ENCODE measurements at places on chromosomes 4 and X. TPM values are rescaled to one million over a fixed set of nuclear protein-coding genes. Genes with fewer than 3 reads are reported as not detected.
A peak's percentile ranks its signal among the peaks of the same experiment; 100 is the strongest.

DNA sequence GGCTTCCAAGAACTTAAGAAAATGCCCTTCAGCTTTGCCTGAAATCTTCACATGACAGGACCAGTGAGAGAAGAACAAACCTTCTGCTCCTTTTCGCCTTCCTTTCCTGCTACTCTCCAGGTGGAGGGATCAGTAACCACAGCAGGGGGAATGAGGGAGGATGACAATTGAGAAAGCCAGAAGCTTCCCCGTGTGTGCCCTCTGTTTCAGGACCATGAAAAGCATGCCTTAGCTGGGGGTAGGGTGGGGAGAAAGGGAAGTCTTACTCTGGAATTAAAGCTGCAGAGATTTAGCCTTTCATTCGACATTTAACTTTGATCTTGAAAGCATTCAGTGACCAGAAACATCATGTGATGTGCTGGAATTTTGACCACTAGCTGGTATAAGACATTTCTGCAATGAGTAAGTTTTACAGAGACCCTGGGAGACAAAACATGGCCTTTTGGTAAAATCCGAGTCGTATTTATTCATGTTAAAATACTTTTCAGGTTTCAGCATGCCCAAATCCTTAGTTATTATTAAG lies 10.6 kb upstream of the PUDP start:
- no peak for DNase-seq

DNA sequence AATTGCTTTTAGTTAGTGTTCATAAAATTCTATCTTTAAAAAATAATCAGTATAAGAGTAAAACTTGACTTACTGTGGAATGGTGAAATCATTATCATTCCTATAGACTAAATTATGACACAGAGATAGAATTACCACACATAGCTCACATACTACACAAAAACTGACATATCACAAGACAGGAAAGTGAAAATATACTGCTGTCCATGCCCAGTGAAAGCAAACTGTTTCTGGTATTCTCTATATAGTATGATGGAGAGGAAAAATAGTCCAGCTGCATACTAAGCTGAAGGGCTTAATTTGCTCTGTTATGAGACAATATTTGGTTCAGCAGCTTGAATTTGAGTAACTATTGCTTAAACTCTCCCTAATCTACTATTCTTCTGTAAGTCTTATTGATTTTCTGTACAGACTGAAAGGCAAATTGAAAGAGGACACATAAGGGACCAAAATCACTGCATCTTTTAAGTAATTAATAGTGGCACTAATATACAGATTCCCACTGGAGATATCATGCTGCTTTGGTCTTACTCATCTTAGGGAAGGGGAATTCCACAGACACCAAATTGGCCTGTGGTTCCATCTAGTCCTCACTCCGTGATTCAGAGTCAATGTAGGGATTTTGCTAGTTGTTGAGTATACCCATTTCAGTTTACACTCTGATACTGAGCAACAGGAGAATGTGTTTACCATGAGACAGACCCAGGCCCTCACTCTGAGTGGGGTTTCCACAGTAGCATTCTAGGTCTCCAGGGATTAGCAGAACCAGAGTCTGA lies 47.4 kb upstream of the AGA start:
- no peak for DNase-seq

DNA sequence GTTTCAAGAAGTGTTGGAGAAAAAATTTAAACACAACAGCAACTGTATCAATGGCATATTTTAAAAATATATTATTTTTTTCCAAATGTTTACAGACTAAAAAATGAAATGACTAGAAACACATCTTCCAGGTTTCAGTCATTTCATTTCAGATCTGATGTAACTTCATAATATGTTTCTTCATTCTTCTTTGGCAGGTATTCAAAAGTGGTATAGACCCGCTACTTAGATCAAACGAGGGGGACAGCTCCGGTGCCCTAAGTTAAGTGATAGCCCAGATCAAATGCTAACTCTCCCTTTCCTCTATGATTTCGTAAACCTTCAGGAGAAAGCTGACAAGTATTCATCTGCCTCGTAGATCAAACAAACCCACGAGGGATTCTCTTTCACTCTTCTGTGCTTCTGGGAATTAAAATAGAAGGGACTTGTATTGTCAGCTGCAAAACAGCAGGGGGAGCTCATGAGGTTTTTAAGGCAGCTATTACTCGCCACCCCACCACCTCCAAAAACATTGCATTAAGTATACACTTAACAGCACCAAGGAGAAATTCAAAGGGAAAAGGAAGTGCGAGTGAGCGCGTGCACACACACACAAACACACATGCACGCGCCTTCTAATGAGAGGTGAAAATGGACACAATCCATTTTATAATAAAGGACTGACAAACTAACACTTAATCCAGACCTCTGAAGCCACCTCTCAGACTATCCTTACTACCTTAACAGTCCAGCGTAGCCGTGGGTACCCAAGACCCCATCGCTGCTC lies 21.4 kb downstream of the HELT start:
- DNase-seq, result no peak

- DNase-seq, result no peak
Observed at GRCh38 chrX:15663439-15663838, 1.2 kb downstream of the CLTRN start.

- DNase-seq, result no peak
Observed at GRCh38 chr4:119982756-119983155, 83.9 kb downstream of the MAD2L1 start.

GRCh38 chr4:46491455-46491854 lies 101.5 kb upstream of the GABRA2 start:
- DNase-seq, result no peak

DNA sequence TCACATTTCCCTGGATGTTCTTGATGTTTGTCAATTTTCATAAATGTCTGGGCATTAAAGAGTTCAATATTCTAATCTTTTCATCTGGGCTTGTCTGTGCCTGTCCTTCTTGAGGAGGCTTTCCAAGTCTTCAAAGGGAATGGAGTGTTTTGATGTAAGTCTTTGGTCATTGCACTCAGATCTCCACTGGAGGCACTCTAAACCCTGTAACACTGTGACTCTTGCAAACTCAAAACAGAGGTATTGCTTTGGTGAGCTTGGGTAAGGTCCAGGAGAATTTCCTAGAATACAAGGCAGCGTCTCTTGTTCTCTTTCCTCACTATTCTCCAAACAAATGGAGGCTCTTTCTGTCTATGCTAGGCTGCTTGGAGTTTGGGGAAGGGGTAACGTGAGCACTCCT lies 1118.1 kb upstream of the PABPC4L start:
- no peak for DNase-seq

DNA sequence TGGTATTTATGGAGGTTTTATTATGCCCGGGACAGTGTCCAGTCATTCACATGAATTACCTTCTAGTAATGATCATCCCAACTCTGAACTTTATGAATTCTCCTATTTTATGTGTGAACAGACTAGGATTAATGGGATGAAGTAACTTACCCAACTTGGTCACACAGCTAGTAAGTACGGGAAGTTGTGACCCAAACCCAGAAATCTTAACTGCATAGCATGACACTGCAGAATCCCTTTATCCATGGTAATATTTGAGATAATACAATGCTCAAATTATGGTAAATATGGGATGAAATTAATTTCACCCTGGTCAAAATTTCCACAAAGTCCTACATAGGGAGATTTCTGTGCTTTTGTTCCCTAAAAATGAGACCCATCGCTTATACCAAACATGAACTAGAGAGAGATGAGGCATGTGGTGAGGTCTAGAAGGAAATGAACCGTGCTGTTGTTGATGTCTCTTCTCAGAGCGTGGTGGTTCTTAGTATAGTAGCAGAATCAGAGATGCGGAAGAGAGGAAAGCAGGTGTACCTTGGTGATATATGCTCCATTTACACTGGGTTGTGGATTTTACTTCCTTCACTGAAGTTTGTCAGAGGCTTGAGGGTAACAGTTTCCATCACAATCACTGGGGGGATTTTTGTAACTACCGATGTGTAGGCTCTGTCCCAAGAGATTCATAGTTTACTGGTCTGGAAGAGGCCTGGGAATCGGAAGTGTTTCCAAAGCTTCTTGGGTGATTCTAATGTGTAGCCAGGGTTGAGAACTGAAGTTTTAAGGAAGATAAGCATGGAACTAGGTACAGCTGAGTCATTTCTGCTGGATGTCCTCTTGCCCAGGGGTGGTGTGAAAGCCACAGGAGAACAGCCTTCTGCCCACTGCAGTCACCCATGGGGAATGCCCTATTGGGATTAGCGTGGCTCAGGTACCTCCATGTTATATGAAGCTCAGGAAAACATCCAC lies 30.2 kb upstream of the FAM9C start:
- DNase-seq, result no peak

DNA sequence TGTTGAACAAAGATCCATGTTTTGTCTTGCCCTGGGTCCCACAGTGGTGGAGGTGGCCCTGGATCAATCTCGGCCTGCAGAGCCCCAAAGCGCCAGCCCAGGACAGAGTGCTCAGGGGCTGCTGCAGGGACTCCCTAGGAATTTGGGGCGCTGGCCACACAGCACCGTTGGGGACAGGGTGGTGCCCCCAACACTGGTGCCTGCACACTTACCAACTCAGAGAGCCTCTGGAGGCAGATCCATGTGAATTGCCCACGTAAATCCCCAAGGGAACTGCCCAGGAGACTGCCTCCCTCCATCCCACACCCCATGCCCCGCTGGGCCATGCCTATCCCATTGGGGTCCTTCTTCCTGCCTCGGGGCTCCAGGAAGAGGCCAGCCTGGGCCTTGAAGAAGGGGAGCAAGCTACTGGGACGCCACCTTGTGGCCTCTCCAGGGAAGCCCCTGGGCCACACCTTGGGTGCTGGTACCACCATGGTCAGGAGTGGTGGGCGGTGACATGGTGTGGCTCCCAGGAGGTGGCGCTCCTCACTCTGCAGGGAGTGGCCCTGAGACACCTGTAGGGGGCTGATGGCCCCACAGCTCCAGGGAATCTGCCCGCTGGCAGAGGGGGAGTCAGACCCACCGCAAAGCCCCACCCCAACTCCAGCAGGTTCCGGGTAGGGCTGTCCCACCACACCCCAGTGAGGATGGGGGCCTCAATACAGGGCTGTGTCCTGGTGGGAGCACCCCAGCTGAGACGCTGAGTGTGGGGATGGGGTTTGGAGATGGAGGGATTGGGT lies 22.8 kb downstream of the CFAP99 start:
- DNase-seq, result no peak

- DNase-seq, result no peak
Observed at GRCh38 chr4:142539796-142540482, 306.2 kb downstream of the INPP4B start.

- no peak for DNase-seq
Observed at GRCh38 chrX:80216086-80216485, 201.5 kb downstream of the TBX22 start.

DNA sequence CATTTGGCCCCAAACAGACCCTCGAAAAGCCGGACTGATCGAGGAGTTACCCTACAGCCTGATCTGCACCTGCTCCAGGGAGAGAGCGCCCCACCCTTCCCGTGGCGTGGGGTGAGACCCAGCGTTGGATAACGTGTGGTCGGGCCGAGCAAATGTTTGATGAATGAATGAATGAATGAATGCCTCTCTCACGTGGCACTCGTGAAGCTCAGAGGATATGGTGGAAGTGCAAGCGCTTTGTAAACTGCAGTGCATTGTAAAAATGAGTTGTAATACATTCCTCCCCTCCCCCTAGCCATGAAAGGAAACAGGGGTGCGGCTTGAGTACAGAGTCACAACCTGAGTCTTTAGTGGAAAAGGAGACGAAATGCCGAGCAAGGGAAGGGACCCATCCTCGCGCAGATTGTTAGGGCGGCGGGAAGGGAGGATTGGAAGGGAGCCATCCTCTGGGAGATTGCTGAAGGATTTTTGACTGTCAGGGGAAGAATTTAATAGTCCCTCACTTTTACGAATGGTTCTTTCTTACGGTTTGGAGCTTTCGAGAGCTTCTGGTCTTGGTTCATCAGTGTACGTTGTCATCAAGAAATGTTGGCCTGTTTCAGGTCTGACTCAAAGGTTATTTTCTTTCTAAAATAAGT lies 772 bp upstream of the FBXW7 start:
- no peak for DNase-seq

GRCh38 chrX:77431227-77431626 lies 16.0 kb upstream of the FGF16 start:
- DNase-seq, result peak; percentile 60

DNA sequence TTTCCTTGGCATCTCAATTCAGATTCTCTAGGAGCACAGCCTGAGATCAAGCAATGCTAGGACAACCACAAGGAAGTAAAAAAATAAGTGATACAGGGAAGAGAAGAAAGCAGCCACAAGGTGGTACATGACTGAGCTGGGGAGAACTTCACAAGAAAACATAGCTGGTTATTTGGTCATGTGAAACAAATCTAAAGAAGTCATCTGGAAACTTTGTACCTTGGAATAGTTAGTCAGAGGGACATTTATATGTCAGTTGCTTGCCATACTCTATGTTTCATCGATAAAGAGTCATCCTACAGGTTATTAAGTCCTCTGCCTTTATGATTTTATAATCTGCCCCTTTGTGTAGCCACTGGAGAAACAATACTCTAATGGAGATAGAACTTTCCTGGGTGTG lies 575.1 kb downstream of the IL15 start:
- DNase-seq, result no peak

- DNase-seq, result no peak
Observed at GRCh38 chr4:6124386-6125102, 75.8 kb downstream of the JAKMIP1 start.

GRCh38 chrX:101550362-101550750 lies at the start of gene ARMCX1:
Gene ARMCX1 (plus strand): TSS chrX:101550547. CDS start chrX:101552931, 2,384 bp downstream.
- DNase-seq, result peak; percentile 86

DNA sequence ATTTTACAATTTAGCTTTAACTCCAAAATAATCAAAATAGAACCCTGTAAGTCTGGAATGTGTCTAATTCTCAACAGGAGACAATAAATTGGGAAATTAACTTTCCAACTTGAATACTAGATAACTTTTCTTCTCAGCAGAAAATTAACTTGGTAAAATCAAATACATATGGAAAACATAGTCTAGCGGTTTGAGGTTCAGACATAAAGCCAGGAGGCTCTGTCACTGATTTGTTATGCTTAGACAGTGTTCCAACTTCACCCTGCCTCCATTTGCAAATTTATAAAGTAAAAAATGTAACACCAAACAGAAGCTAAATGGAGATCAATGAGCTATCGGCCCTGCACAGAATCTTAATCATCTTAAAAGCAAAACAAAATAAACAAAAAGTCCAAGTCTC lies 46.3 kb downstream of the TBCK start:
- no peak for DNase-seq

DNA sequence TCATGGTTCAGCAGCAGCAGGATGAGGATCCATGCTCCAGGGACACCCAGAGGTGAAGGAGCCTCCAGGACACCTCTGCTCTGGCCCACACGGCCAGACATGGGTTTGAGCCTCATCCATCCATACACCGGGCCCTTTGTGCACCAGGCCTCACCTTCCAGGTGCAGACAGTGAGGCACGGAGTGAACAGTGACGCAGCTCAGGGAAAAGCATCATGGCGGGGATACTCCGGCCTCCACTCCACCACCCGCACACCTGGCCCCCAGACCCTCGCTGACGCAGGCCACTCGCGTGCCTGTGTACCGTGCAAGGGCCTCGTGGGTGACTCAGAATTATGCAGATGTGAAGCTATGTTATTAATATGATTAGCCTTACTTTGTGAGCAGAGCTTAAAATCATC lies 33.3 kb downstream of the ADRA2C start:
- no peak for DNase-seq

The DCAF12L1 gene
- not detected for total RNA-seq

The TGIF2LX gene
- not detected for total RNA-seq

The UGT2B11 gene
- total RNA-seq, result not detected

The EXOSC9 gene
- 18.8 TPM for total RNA-seq

The TMEM31 gene
- total RNA-seq, result not detected

The MAGEE1 gene
- 2.3 TPM for total RNA-seq

The SGMS2 gene
- 73.6 TPM for total RNA-seq

The CXorf58 gene
- total RNA-seq, result not detected

The RBMXL3 gene
- total RNA-seq, result not detected

The ANXA3 gene
- 54.0 TPM for total RNA-seq

Data from right atrium auricular region (tissue), 2 donors.